ENCODE measurements at places on chromosomes 1 and 21. TPM values are rescaled to one million over a fixed set of nuclear protein-coding genes. Genes with fewer than 3 reads are reported as not detected.

DNA sequence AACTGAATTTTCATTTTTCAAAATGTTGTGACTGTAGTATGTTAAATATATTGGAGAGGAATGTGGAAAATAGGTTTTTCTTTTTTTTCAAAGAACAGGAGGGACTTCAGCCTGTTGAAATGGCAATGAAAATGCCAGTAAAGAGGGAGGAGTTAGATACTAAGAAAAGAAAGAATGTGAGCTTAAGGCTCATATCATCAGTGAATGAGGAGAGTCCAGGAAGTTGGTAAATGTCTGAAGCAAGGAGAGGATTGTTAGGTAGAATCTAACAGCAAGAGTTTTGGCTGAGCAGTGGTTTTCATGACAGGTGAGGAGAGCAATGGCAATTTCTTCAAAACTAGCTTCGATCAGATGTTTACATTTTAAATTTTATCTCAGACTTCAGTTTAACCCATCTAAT is 43.0 kb downstream of the PLA2G4A start:
- no peak overlapping the region for H3K4me3 ChIP-seq
- no peak for DNase-seq
- peaks cover 18% of the 10 kb centered on the region for H3K27me3 ChIP-seq
- H3K27ac ChIP-seq: no peak overlapping the region

DNA sequence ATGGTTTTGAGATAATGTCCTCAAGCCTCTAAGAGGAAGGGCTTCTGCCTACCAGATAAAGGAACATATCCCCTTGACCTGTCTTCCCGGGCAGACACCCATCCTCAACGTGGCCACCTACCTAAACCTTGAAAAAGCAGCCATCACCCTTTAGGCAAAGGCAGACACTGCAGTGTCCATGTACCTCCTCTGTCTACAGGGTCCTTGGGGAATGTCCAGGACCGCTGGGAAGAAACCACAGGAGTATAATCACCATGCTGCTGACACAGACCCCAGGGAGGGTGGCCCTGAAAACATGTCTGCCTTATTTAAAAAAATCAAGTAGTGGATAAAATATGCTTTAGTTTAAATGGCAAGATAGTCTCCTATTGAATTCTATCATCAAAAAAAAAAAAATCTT is 16.6 kb downstream of the BCAR3 start:
- peaks cover 66% of the 10 kb centered on the region for H3K4me1 ChIP-seq
- H3K27ac ChIP-seq: peak overlapping the region; percentile 93
- no peak overlapping the region for H3K4me3 ChIP-seq
- peaks cover 43% of the 10 kb centered on the region for H3K36me3 ChIP-seq
- no peak for DNase-seq

The SMPDL3B gene
- total RNA-seq: 3.2 TPM

The PPP1R8 gene
- 53.9 TPM for total RNA-seq

The EPHA8 gene
- 0.46 TPM for total RNA-seq

DNA sequence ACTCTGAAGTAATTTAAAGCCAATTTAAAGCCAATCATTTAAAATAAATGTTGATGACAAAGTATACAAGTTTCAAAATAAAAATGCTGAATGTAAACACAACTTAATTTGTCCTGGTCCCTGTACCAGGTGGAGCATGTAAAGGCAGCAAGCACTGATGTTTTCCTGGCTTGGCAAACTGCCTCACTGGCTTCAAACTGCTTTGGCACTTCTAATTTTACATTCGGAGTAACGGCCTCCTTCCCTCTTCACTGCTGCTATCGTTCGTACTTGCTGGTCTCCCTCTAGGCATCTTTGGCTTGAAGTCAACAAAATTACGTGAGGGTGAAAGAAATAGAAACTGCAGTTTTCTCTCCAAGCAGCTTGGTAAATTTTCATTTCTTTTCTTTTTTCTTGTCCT is 287.9 kb downstream of the LTN1 start:
- no peaks in the 10 kb centered on the region for H3K27me3 ChIP-seq
- H3K36me3 ChIP-seq: no peaks in the 10 kb centered on the region
- H3K27ac ChIP-seq: no peak overlapping the region
- H3K4me3 ChIP-seq: no peak overlapping the region
- H3K4me1 ChIP-seq: no peaks in the 10 kb centered on the region

The PCP4L1 gene
- 3.4 TPM for total RNA-seq

- H3K4me1 ChIP-seq: no peaks in the 10 kb centered on the region
- no peak overlapping the region for H3K27ac ChIP-seq
- peak; percentile 13 for DNase-seq
- no peaks in the 10 kb centered on the region for H3K36me3 ChIP-seq
These were observed 7.4 kb downstream of the SPRR5 start for GRCh38 chr1:152954436-152954835.

DNA sequence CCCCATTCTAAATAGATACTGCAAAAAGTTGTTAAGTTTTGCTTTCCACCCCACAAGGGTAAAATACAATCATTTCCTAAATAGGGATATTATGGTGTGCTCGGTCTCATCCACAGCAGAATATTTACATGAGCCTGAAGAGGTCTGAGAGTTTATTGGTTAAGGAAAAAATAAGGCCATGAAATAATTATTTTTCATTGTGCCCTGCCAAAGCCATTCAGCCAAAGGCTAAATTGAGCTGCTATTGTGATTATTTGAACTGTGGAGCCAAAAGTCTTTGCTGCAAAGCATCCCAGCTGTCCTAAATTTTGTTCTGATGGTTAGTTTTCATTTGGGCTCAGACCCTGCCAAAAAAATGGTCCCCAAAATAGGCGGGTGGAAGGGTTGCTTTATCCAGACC is 298.7 kb upstream of the ESRRG start:
- H3K4me1 ChIP-seq: peaks cover 1% of the 10 kb centered on the region
- H3K36me3 ChIP-seq: no peaks in the 10 kb centered on the region
- no peak overlapping the region for H3K27ac ChIP-seq
- DNase-seq: no peak
- H3K27me3 ChIP-seq: peaks cover 15% of the 10 kb centered on the region

DNA sequence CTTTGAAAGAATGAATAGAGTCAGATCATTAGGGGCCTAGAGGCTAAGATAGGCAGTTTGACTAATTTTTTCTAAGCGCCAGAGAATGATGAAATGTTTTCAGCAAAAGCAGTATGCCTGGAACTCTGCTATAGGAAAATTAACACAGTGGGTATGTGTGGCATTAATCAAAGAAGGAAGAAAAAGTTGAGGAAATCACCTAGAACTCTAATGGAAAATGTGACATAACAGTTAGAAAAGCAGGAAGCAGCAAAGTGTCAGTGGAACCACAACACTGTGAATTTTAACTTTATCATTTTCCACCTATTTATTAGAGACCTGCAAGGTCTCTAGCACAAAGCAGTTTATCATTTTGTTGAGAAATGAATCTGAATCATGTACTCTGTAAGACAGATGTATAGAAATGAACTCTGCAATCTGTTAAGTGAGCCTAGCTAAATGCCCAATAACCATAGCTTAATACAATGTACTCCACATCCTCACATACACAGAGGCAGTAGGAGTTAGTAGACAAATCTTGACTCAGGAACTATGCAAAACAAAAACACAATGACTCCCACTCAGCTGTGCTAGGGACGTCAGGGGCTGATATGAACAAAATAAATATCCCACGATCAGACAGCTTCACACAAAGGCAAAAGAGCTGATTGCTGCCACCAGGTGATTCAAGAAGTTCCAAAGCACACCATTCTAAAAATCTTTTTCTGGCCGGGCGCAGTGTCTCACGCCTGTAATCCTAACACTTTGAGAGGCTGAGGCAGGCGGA is 500.7 kb upstream of the NFIA start:
- H3K27me3 ChIP-seq: peaks cover 9% of the 10 kb centered on the region
- no peak overlapping the region for H3K27ac ChIP-seq

DNA sequence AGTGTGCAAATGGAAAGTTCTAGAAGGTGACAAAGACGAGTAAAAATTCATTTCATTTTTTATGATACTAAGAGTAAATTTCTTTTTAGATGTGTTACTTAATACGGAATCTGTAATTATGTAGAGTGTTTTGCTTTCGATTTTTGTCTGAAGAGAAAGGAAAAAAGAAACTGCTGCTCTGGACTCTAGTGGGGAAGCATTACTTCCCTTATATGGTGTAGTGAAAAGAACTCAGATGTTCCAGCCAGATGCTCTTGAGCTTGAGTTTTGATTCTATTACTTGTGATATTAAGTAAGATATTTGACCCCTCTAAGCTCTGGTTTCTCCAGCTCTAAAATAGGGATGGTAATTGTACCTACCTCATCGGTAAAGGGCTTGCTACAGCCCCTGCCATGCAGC is 12.2 kb upstream of the GPR161 start:
- H3K4me3 ChIP-seq: no peak overlapping the region
- no peaks in the 10 kb centered on the region for H3K27me3 ChIP-seq
- no peaks in the 10 kb centered on the region for H3K4me1 ChIP-seq
- DNase-seq: no peak
- H3K36me3 ChIP-seq: no peaks in the 10 kb centered on the region

DNA sequence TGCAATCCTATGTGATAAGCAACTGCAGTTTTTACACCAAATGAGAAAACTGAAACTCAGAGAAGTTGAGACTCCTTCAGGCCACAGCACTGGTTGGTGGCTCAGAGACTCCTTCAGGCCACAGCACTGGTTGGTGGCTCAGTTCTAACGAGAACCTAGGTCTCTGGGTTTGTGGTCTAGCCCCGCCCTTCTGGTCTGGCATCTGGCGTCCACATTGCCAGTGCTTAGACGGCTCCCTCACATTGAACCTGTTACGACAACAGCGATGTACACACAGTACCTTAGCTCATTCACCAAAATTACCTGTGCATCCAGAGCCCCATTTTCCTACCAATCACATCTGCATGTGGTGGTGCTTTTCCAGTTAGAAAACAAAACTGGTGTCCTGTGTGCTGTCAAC is 66.1 kb downstream of the NID1 start:
- H3K4me3 ChIP-seq: no peak overlapping the region
- H3K27ac ChIP-seq: no peak overlapping the region
- DNase-seq: no peak
- peaks cover 4% of the 10 kb centered on the region for H3K4me1 ChIP-seq
- H3K36me3 ChIP-seq: peaks cover 9% of the 10 kb centered on the region
- H3K27me3 ChIP-seq: no peaks in the 10 kb centered on the region

The CFAP141 gene
- total RNA-seq: not detected

DNA sequence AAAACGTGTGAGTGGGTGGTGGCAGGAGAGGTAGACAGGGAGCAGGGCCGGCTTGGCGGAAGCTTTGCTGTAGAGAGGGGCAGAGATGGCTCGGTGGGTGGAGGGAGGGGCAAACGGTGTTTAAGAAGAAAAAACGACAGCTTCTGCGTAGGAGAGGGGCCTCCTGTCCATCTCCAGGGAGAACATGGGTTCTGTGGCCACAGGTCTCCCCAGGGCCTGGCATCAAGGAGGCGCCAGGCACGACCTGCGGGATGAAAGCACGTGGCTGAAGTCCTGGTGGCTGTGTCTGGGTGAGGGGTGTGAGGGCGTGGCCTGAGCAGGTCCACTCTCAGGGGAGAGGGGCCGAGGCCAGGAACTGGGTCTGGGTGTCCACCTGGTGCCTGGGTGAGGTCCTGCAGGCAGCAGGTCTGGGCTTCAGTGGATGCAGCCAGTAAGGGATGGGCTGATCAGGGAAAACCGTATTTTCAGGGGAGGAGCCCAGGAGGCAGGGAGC is 940 bp upstream of the PRKCZ start:
- no peak for DNase-seq
- peaks cover 16% of the 10 kb centered on the region for H3K4me1 ChIP-seq
- H3K4me3 ChIP-seq: peak overlapping the region; percentile 88
- H3K27ac ChIP-seq: peak overlapping the region; percentile 89

GRCh38 chr1:209809611-209810010 is 3.7 kb upstream of the IRF6 start:
- no peak for DNase-seq
- peaks cover 11% of the 10 kb centered on the region for H3K4me1 ChIP-seq
- H3K4me3 ChIP-seq: no peak overlapping the region
- H3K27me3 ChIP-seq: peaks cover 18% of the 10 kb centered on the region
- no peak overlapping the region for H3K27ac ChIP-seq

The MMP23B gene
- 6.8 TPM for total RNA-seq

GRCh38 chr1:51792864-51793263 is 85.7 kb downstream of the NRDC start:
- no peak overlapping the region for H3K27ac ChIP-seq
- no peaks in the 10 kb centered on the region for H3K4me1 ChIP-seq
- peaks cover 50% of the 10 kb centered on the region for H3K36me3 ChIP-seq
- H3K27me3 ChIP-seq: no peaks in the 10 kb centered on the region
- DNase-seq: no peak

The COL11A1 gene
- total RNA-seq: 58.3 TPM

- no peaks in the 10 kb centered on the region for H3K27me3 ChIP-seq
- no peak for DNase-seq
- H3K36me3 ChIP-seq: no peaks in the 10 kb centered on the region
- no peak overlapping the region for H3K4me3 ChIP-seq
- no peak overlapping the region for H3K27ac ChIP-seq
- H3K4me1 ChIP-seq: no peaks in the 10 kb centered on the region
These were observed 200.6 kb downstream of the BRINP3 start for GRCh38 chr1:190277107-190277506.

DNA sequence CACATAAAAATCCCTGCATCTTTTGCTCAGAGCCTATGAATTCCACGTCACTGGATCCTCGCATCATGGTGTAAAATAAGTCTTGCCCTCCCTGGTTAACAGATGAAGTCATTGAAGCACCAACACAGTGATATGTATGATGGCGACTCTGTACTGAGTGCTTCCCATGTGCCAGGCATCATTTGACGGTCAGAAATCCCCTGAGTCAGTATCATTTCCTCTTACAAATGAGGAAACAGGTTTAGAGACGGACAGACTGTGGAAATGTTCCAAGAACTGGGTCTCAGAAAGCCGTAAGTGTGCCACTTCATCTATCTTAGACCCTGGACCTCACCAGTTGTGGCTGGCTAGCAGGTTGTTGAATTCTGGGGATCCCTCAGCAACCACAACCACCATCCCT is 5.1 kb upstream of the OLFML2B start:
- H3K4me1 ChIP-seq: peaks cover 5% of the 10 kb centered on the region
- no peak overlapping the region for H3K27ac ChIP-seq
- no peak overlapping the region for H3K4me3 ChIP-seq
- DNase-seq: no peak
- no peaks in the 10 kb centered on the region for H3K36me3 ChIP-seq
- peaks cover 46% of the 10 kb centered on the region for H3K27me3 ChIP-seq

- H3K36me3 ChIP-seq: no peaks in the 10 kb centered on the region
- H3K4me3 ChIP-seq: no peak overlapping the region
- no peaks in the 10 kb centered on the region for H3K27me3 ChIP-seq
- DNase-seq: no peak
- H3K27ac ChIP-seq: no peak overlapping the region
These were observed 31.2 kb upstream of the TACSTD2 start for GRCh38 chr1:58608297-58608696.

The SPSB1 gene
- 5.6 TPM for total RNA-seq

The TMIGD3 gene
- total RNA-seq: not detected

The BMP8A gene
- 1.1 TPM for total RNA-seq

The GNAT2 gene
- not detected for total RNA-seq
